ENCODE measurements at places on chromosomes 12 and 14.
A peak's percentile ranks its signal among the peaks of the same experiment; 100 is the strongest.

- DNase-seq = peak; percentile 9
Measured at GRCh38 chr12:94710933-94711332, 60.6 kb upstream of the TMCC3 start.

DNA sequence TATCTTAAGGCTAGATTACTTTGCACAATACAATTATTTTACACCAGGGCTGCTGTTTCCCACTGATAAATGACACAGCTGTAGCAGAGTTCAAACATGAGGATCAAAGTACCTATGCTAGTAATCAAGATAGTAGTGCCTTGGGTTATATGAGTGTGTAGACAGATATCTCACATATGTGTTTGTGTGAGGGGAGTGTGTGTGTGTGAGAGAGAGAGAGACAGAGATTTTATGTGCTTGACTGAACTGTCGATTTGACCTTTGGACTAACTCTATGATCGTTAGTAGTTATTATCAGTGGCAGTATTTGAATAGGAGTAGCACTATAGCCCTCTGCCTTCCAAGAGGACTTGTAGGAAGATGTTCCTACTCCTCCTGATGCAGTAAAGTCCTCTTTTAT, 15.5 kb downstream of the PLEKHA5 start:
- DNase-seq = no peak

DNA sequence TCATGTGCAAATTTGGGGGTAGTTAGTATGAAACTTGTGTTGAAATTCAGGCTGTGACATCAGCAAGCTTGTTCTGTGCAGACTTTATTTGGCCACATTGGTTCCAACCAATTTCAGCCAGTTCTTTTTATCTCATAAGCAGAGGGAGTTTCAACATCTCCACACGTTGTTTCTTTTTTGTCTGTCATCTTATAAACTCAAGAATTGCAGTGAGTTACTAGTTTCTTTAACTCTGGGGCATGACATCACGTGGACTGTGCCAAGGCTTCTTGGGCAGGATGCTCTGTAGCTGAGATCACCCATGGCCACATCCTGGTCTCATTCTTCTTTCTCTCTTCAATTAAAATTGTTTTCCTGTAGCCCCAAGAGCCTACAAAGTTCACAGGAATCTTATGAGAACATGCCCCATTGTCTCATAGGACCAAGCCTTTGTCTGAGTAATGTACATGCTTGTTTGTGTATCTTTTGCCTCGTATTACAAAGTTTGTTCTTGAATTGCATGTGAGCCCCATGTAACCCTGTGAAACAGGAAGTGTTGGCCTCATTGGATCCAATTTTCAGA, 982.0 kb upstream of the TMEM132C start:
- DNase-seq = no peak

DNA sequence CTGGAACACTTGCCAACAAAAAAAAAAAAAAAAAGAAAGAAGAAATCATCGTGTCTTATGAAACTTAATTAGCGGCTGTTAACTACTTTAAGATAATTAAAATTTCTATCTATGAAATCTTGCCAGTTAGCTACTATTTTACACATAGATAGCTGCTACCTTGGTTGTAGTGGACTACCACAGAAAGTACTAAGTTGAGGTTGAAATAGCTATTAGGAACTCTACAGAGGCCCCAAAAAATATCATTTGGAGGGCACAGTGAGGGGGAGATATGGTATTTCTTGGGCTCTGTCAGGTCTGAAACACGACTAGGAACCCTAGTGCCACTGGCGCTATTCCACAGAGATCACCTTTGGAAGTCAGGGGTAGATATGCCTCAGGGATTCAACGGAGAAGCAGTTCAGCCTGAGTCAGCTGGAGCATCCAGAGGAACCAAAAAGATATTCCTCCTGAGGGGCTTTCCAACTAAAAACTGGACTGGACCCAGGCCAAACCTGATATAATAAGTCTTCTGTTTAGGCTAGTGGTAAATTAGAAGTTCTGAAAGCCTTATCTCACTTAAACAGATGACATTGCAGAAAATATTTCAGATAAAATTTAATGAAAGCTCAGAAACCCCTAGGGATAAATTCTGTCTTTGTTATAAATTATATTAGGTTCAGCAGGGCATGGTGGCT, 126.1 kb downstream of the EPS8 start:
- no peak for DNase-seq

- DNase-seq = no peak
Measured at GRCh38 chr14:36451310-36452065, 68.5 kb downstream of the NKX2-1 start.

DNA sequence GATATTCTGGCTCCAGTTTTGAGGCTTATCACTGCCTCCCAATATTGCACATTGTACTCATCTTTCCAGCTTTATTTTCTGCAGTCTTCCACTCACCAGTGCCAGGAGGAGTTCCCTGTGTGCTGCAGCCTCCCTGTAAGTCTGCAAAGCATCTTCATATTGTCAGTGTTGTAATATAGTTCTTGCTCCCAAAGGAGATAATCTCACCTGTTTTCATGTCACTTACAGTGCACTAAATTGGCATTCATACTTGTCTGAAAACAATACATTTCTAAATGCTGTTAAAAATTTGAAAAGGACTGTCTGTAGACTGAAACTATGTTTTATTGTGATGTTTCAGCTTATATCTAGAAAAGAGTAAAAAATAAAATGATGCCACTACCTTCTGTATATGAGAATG, 146.8 kb upstream of the TMTC1 start:
- no peak for DNase-seq

DNA sequence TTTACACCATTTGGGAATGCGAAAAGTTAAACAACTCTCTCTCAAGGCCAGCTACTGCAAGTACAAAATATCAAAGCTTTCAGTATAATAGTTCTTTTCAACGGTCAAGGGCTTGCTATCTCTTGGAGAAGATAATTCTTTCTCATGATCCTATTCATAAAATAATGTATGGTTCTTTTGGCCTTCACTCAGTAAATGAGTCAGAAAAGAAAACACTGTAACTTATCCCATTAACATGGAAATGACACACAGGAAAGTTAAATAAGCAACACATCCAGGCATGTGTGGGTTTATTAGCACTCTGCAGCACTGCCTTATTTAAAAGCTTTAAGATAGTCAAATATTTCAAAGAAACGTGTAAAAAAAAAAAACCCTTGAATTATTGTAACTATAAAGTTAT, 36.9 kb downstream of the ZFC3H1 start:
- DNase-seq = no peak

GRCh38 chr12:63020269-63020668, 85.3 kb upstream of the PPM1H start:
- DNase-seq = no peak

DNA sequence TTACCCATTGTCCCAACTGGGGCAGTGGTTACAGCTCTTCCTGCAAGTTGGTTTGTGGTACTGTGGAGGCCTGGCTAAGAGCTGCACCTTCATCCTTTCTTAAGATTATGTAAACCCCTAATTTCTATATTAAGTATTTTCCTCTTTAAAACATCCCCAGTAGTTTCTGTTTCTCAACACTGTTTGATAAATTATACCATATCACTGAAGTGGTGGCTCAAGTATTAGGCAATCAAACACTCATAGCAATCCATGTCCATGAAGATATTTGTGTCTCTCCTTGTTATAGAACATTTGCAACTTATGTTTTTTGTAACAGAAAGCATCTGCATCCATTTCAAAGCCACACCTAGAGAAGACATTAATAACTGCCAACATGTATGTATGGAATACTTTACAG, 31.8 kb downstream of the ATXN3 start:
- DNase-seq = no peak
